H7 (cell line): ENCODE measurements at places on chromosomes 1 and 21. TPM values are rescaled to one million over a fixed set of nuclear protein-coding genes. Genes with fewer than 3 reads are reported as not detected.

DNA sequence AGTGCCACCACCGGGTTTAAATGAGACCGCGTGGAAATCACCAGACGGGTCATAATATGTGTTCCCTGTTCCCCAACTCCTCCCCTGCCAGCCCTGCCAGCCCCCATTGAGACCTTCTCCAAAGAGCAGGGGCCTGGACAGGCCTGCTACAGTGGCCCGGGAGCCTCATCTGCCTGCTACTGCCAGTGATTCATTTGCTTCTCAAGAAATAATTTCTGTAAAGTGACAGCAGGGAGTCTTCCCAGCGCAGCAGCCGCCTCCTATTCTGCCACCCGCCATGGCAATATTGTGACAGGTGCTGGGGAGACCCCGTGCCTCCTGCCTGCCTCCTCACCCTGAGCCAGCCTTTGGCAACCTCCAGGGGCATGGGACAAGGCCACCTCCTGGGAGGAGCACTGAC lies 8.9 kb downstream of the IFFO2 start:
- DNase-seq: peak; percentile 40

- no peak for DNase-seq
These were observed 18.0 kb downstream of the COL16A1 start for GRCh38 chr1:31685795-31686194.

HAO2 gene
- total RNA-seq: 0.38 and 1.2 TPM in 2 replicates

GRCh38 chr1:66671455-66671854 lies 80.8 kb upstream of the DYNLT5 start:
- no peak for DNase-seq

INKA2 gene
- total RNA-seq: 0.83 and 1.1 TPM in 2 replicates

DNA sequence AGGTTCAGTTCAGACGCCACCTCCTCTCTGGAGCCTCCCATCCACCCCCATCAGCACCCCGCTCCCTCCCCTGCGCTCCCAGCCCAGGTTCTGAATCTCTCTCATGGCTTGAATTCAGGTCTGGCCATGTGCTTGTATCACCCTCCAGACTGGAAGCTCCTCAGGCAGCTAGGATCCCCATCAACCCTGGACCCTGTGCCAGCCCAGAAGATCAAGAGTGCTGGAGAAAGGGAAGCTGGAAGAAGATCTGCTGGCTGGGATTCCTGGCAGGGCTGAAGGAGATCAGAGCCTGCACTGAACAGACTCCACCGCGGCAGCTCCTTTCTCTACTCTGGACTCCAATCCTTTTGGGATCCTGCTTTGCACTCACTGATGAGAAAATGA lies 11.7 kb upstream of the TINAGL1 start:
- DNase-seq: peak; percentile 33

EPHA10 gene
- total RNA-seq: 0.15 and 0.21 TPM in 2 replicates

DNA sequence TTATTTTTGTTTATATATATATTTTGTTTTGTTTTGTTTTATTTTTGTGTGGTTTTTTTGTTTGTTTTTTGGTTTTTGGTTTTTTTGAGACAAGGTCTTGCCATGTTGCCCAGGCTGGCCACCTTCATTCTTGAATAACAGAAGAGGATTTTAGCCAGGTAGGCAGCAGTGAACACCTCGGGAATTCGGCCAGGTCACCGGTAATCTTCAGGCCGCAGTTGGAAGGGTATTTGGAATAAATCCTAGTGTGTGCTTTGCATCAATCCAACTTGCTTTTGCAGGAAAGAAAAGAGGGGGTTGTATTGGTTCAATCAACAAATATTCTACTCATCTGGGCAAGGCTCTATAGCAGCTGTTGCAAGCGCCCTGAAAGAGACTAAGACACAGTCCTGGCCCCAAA lies 53.9 kb downstream of the MT1HL1 start:
- DNase-seq: no peak

ZBTB8B gene
- total RNA-seq: 1.4 and 2.4 TPM in 2 replicates

SYCP1 gene
- total RNA-seq: not detected in 2 replicates
